Stomach (tissue), 19 donors: ENCODE measurements at places on chromosomes 4 and X. TPM values are rescaled to one million over a fixed set of nuclear protein-coding genes. Genes with fewer than 3 reads are reported as not detected.

CC2D2A gene
- total RNA-seq: 32.7 TPM

VSIG4 gene
- 45.4 TPM for total RNA-seq

FRMPD4 gene
- total RNA-seq: not detected

FANCB gene
- 5.3 TPM for total RNA-seq

FGFR3 gene
- total RNA-seq: 20.0 TPM

PLAC1 gene
- total RNA-seq: not detected

SFRP2 gene
- total RNA-seq: 40.0 TPM

CCSER1 gene
- 28.1 TPM for total RNA-seq

FAM9C gene
- not detected for total RNA-seq

DNA sequence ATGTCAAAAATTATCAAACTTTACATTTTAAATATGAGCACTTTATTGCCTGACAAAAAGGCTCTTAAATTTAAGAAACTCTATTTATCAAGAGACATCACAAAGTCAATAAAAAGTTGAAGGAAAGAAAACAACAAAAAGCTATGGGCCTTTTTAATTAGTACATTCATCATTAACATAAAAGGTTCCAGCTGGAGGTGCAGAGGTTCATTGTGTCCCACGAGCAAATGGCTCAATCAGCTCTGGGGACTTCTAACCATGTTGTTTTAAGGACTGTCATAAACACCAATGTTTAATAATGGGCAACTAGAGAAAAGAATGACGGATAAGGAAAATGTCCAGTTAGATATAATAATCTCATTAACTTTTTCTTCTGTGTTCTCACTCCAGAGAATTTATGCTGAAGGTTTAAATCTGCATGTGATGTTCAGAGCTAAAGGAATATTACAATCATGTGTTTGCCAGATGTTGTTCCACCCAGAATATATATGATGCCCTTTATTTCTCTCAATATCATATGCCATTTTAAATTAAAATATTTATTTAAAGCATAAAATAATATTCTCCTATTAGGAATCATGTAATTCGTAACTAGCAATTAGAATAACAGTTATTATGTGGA is 840.3 kb upstream of the ADGRL3 start:
- DNase-seq: no peak

DNA sequence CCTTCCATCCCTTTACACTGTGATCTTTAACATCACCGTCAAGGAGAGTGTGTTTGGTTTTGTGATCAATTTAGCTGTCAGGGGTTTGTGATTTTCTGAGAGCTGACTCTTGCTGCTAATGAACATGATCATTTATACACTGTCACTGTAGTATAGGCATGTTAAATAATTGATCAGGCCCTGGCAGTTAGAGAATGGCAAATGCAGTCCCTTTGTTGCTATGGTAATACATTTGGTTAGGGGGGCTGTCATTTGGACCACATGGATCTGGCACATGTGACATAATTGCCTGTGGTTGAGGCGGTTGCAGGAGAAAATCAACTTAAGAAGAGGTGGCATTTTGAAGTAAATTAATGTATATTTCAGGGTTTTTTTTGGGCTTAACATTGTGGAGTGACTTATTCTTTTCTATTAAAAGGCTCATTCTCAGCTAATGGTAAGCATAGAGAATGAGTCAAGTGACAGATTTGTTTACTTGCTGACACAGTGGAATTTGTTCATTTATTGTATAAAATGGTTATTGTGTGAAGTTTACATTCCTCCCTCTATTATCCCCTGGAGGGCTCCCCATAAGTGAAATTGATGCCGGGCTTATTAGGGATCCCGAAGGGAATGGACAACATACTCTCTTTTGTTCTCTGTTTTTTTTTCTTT is 114.0 kb downstream of the FHIP1A start:
- DNase-seq: no peak

- peak; percentile 48 for DNase-seq
Measured at GRCh38 chrX:47146121-47146935, 1.3 kb downstream of the RBM10 start.

- DNase-seq: no peak
Measured at GRCh38 chr4:3851211-3851610, 85.0 kb downstream of the ADRA2C start.

DNA sequence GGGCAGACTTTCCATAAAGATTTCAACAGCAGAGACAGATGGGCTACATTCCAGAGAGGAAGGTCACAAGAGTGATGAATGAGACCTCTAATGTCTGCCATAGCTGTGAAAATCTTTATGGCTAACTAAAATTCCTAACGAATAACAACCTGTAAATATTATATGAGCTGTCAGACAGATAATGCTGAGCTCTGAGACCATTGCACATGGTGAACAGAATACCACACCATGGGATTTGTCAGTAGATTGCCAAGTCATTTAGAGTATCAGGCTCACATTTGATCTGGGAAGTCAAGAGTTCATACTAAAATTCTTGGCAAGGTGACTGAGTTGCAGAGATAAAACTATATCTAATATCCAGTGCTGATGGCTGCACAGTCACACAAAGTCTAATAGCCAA is 259.2 kb upstream of the FTHL17 start:
- DNase-seq: no peak

GRCh38 chrX:43000121-43000520 is 222.2 kb upstream of the PPP1R2C start:
- DNase-seq: no peak

DNA sequence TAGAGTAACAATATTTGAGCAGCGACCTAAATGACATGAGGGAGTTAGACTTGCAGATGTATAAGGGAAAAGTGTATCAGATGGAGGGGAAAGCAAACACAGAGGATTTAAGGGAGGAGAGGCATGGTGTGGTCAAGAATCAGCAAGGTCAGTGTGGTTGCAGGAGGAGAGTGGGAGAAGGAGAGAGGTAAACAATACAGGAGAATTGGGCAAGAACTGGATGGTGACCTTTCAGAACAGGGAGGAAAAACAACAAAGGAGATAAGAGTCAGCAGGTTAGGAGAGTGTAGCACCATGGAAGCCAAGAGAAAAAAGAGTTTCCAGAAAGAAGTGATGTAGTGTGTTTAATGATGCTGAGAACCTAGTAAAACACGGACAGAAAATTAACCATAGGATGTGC is 178.5 kb downstream of the PAPSS1 start:
- DNase-seq: peak; percentile 24

DNA sequence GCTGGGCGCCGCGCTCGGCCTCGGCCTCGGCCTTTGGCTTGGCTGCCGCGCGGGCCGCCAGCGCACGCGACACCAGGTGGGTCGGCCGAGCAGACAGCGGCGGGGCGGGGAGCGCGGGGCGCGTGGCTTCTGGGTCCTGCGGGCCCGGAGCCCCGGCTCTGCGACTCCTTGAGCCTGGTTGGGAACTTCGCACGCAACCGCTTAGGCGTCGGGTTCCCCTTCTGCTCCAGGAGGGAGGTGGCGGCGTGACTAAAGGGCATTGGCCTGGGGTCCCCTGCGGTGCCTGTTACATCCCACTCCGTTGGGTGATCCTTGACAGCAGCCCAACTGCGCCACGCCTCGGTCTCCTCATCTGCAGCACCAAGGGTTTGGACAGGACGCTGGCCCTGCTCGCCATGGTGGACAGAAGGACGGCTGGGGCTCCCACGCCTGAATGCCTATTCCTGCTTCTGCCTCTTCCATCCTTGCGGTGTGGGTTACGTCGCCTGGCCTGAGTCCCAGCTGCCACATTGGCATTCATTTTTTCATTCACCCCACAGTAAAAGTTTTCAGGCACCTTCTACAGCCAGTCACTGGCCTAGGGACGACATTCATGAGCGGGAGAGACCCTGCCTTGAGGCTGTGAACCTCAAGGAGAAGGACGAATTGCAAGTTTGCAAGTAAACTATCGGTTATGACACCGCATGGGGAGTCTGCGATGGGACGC is 631 bp downstream of the EVC start:
- no peak for DNase-seq

DNA sequence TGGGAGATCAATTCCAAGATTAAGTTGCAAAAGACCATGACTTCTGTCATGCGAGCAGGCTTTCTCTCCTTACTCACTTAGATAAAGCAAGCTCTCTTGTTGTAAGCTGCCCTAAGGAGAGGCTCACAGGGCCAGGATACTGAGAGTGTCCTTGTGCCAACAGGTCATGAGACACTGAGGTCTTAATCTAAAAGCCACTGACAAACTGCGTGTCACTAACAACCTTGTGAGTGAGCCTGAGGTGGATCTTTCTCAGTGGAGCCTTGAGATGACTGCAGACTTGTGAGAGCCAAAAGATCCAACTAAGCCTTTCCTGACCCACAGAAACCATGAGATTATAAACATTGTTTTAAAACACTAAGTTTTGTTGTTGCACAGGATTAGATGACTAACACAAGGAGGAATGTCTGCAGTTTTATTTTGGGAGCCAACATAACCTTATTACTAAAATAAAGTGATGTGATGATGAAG is 170.5 kb downstream of the SLC39A8 start:
- DNase-seq: no peak

GRCh38 chr4:121655320-121656268 is 41.2 kb downstream of the ANXA5 start:
- no peak for DNase-seq

GRCh38 chr4:4672402-4672801 is 130.6 kb upstream of the STX18 start:
- no peak for DNase-seq

DNA sequence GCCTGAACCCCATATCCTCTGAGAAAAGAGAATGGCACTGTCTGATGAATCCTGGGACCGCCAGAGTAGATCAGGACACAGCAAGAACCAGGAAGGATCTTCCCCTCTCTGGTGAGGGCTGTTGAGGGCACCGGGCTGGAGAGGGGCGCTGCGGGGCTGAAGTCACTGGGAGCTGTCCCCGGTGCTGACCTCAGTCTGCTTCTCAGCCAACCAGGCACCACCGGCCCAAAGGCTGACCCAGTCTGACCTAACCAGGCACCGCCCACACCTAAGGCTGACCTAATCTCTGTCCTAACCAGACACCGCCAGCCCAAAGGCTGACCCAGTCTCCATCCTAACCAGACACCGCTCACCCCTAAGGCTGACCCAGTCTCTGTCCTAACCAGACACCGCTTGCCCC is 82.8 kb downstream of the CPZ start:
- DNase-seq: peak; percentile 57

DNA sequence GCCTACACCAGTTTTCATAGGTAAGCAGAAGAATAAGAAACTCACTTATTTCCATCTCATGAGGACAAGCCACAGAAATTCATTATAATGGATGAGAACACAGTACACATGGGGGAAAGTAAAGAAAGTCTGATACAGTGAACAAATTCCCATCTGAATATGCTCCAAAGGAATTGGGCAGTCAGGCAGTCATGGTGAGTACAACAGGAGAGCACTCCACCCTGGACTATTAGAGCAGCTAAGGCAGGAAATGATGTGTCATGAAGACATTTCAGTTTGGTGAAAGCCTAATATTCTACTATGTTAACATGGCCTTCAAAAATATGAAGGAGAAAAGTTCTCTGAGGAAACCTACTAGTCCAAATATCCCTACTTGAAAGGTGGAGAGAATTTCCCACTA is 92.0 kb upstream of the PRDX4 start:
- no peak for DNase-seq

DNA sequence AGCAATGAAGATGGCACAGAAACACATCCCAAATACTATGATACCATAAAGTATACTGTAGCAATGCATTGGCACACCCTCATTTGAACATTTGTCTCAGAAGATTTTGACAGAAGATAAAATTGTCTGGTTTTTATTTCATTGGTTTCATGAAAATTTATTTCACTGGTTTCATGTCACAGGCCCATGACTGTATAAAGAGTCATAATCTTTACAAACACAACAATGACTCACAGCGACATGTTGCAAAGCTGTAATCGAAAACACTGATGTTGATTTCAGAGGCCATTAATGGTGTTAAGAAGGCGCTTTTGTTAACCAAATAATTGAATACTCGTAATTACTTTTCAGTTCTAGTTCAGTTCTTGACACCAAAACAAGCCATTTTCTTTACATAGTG is 8.1 kb upstream of the DTHD1 start:
- no peak for DNase-seq

DNA sequence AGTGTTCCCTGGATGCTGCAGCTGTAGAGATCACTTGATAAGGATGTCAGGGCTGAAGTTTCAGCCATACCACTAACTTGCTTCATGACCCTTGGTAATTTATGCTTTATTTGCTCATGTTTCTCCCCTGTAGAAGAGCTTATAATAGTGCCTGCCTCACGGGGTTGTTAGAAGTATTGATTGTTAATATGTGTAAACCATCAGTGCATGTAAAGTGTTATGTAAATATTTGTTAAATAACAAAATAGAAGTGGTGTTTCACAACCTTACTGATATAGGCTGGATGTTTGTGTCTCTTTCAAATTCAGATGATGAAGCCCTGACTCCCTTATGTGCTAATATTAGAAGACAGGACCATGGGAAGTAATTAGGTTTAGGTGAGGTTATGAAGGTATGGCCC is 1.5 kb upstream of the CXCL2 start:
- DNase-seq: no peak

GRCh38 chr4:46146993-46147392 is 23.1 kb upstream of the GABRG1 start:
- DNase-seq: no peak

GRCh38 chr4:178280362-178280761 is 838.1 kb upstream of the AGA start:
- DNase-seq: no peak

GRCh38 chr4:118032691-118033090 is 1.6 kb upstream of the NDST3 start:
- DNase-seq: peak; percentile 17

- DNase-seq: no peak
Measured at GRCh38 chr4:121736735-121737351, 28.1 kb downstream of the SMIM43 start.

- no peak for DNase-seq
Measured at GRCh38 chr4:20572976-20573375, 127.3 kb upstream of the PACRGL start.

DNA sequence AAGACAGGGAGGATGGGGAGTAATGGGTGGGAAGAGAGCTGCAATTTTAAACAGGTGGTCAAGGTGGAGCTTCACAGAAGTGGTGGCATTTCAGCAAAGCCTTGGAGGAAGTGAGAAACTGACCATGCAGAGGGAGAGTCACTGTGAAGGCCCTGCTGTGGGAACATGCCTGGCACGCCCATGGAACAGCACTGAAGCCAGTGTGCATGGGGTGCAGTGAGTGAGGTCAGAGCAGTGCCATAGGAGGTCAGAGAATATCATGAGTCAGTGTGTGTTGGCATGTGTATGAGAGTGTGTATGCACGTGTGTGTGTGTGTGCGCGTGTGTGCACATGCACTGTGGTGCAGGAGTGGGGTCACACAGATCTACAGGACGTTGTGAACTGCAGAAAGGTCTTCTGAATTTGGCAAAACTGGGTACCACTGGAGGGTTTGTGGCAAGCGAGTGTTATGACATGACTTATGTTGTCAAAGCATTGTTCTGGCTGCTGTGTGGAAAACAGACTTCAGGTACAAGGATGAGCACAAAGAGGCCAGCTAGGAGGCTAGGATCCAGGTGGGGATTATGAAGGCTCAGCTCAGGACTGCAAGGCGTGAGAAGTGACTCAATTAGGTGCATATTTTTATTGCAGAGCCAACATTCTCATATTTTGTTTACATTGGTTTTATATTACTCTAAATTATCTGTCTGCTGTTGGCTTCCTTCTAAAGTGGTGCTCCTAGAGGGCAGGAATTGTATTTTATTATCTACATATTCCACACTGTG is 34.0 kb downstream of the ZNF827 start:
- no peak for DNase-seq
